ENCODE measurements at places on chromosomes 11 and 22.

GRCh38 chr11:45000918-45001317 lies 50.2 kb upstream of the TP53I11 start:
- DNase-seq = no peak

DNA sequence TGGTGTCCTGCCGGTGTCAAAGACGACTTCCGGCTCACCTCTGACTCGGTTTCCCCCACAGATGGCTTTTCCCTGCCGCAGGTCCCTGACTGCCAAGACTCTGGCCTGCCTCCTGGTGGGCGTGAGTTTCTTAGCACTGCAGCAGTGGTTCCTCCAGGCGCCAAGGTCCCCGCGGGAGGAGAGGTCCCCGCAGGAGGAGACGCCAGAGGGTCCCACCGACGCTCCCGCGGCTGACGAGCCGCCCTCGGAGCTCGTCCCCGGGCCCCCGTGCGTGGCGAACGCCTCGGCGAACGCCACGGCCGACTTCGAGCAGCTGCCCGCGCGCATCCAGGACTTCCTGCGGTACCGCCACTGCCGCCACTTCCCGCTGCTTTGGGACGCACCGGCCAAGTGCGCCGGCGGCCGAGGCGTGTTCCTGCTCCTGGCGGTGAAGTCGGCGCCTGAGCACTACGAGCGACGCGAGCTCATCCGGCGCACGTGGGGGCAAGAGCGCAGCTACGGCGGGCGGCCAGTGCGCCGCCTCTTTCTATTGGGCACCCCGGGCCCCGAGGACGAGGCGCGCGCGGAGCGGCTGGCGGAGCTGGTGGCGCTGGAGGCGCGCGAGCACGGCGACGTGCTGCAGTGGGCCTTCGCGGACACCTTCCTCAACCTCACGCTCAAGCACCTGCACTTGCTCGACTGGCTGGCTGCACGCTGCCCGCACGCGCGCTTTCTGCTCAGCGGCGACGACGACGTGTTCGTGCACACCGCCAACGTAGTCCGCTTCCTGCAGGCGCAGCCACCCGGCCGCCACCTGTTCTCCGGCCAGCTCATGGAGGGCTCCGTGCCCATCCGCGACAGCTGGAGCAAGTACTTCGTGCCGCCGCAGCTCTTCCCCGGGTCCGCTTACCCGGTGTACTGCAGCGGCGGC lies 5.5 kb downstream of the B3GNT6 start:
- DNase-seq = peak; percentile 54

- no peak for DNase-seq
Measured at GRCh38 chr11:29018631-29019030, 910.4 kb downstream of the METTL15 start.

GRCh38 chr11:119641983-119642745 lies 86.8 kb downstream of the NECTIN1 start:
- no peak for DNase-seq

- DNase-seq = no peak
Measured at GRCh38 chr11:88398791-88399570, 61.4 kb upstream of the CTSC start.

DNA sequence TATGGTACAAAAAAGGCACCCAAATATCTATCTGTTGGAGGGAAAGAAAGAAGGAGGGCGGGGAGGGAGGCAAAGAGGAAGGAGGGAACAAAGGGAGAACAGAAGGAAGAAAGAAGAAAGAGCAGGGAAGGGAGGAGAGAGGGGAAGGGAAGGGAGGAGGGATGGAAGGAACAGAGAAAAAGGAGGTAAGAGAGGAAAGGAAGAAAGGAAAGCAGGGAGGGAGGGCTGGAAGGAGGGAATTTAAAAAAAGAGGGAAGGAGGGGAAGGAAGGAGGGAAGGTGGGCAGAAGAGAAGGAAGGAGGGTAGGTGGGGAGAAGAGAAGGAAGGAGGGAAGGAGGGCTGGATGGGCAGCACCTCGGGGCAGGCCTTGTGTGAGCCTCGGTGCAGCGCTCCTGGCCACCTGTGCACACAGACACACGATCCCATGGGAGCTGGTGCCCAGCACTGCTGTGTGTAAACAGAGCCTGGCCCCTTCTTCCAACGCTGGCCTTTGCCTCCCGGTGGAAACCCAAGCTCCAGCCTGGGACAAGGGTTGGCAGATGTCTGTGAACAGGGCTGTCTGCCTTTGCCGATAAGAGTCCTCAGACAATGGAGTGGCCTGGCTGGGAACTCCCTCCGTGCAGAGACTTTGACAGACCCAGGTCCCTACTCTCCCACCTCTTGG lies 23.2 kb downstream of the SMIM38 start:
- no peak for DNase-seq

- DNase-seq = no peak
Measured at GRCh38 chr11:1139441-1140083, 18.2 kb upstream of the MUC5AC start.

GRCh38 chr11:128941573-128942271 lies 949 bp downstream of the TP53AIP1 start:
- DNase-seq = no peak

DNA sequence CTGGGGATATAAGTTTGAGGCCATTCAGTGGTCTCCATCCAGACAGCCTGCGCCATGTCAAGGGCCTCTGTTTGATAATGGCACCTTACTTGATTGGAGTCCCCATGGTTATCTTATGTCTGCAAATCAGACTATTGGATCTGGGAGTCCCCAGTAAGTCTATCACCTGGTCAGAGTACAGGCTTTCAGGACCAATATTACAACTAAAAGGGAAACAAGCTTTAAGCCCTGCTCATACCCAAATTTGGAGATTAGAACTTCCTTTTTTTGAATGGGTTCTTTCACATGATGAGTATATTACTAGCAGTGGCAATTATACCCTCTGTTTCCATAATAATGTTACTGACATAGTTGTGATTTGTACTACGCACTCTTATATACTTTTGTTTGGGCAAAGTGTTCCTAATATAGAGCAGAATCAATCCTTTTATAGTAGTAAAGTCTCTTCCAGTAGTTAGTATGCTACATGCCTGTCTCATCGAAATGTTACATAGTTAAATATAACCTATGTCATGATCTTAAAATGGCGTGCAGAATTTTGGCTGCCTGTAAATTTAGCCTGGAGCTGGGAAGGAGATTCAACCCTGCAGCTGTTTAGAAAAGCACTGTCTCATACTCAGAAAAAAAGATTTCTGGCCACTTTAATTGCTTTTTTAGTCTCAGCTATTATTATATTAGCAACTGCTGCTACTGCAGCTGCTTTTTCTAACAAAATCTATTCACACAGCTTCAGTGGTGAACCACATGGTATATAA lies 4.9 kb downstream of the MS4A15 start:
- peak; percentile 17 for DNase-seq

- DNase-seq = no peak
Measured at GRCh38 chr11:133038850-133039249, 493.5 kb downstream of the OPCML start.

- no peak for DNase-seq
Measured at GRCh38 chr22:28410050-28410816, 269.4 kb downstream of the TTC28 start.

DNA sequence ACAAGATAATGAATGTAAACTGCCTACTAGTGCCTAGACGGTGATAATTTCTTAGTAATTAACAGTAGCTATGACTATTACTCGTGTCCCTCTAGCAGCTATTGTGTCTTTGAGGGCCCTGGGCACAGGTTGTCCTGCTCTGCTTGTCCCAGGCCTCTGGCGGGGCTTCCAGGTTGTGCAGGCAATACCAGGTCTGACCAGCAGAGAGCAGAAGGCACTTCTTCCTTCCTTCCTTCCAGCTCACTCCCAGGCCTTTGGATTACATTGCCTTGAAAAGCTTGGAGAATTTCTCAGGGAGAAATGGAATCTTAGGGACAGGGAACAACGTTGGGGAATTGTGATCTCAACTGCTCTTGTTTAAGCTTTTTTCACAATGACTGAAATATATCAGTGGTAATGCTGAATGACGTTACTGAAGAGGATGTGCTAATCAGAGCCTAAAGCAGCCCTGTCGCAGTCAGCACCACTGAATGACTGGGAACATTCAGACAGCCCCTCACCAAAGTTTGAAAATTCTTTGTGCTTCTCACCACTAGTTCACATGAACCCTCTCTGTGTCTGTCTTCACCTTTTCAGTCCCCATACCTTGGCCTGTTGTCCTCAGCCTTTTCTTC lies 8.4 kb upstream of the CCKBR start:
- peak; percentile 80 for DNase-seq
